ENCODE measurements at places on chromosomes 1 and 21. TPM values are rescaled to one million over a fixed set of nuclear protein-coding genes. Genes with fewer than 3 reads are reported as not detected.

VWA5B1 gene
- under 0.01 TPM for total RNA-seq

SLC25A33 gene
- 12.2 TPM for total RNA-seq

ABCA4 gene
- total RNA-seq: 0.82 TPM

SYCP1 gene
- total RNA-seq: not detected

ELOVL1 gene
- total RNA-seq: 6.9 TPM

DNA sequence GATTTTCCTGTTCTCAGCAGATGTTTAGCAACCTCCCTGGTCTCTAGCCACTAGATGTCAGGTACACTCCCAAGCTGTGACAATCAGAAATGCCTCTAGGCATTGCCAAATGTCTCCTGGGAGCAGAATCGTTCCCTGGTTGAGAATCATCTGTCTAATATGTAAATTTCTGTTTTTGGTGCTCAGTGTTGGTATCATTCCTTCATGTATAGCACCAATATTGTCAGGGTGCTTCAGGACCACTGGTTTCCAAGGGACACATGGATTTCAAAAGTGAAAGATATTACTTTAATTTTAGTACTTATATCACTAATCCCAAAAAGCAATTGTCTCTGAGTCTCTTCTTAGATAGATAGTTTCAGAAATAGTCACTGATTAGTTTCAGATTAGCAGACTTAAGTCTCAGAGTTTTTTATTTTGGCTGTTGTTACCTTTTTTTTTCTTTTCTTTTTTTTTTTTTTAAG lies 160.1 kb downstream of the PTPRC start:
- DNase-seq: no peak

- no peak for DNase-seq
Observed at GRCh38 chr1:81714636-81715035, 86.1 kb upstream of the ADGRL2 start.

GRCh38 chr1:64487061-64487460 lies 17.1 kb downstream of the CACHD1 start:
- DNase-seq: no peak

GRCh38 chr1:121566346-121566745 lies 381.6 kb downstream of the SRGAP2C start:
- no peak for DNase-seq

DNA sequence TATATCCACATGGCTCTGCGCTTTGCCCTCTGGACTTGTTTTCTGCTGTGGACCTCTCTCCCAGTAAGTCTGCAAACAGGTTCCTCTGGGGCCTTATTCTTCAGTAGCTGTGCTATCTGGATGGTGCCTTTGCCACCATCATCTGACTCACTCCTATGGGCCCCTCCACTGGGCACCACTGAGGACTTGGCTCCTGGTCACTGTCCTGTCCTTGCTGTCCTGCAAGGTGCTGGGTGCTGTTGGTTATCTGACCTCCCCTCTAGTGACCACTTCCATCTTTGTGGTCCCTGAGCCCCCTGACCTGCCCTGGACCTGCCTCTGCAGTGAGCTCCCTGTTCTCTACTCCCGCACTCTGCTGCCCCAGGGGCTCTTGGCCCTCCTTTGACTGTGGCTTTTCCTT lies 6.7 kb downstream of the CNIH3 start:
- DNase-seq: no peak

- DNase-seq: no peak
Observed at GRCh38 chr1:247681288-247681897, 1.9 kb upstream of the OR13G1 start.

DNA sequence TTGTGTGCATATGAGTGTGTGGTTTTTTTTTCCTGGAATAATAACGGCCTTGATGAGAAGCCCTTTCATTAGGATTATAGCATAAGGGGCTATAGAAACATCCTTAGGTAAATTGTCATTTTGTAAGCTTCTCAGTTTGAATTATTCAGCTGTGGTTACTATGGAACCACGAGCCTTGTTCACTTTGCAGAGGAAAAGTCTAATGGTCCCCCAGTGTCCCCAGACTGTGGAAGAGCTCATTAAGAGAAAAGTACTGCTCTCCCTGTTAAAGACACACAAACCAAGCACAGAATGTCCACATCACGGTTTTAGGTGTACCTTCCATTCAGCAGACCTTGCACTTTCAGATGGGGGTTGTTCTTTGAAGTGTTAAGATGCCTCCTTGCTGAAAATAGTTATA lies 199.3 kb upstream of the DEPDC1 start:
- no peak for DNase-seq

- DNase-seq: no peak
Observed at GRCh38 chr21:45855248-45855811, 126.2 kb upstream of the COL6A1 start.

DNA sequence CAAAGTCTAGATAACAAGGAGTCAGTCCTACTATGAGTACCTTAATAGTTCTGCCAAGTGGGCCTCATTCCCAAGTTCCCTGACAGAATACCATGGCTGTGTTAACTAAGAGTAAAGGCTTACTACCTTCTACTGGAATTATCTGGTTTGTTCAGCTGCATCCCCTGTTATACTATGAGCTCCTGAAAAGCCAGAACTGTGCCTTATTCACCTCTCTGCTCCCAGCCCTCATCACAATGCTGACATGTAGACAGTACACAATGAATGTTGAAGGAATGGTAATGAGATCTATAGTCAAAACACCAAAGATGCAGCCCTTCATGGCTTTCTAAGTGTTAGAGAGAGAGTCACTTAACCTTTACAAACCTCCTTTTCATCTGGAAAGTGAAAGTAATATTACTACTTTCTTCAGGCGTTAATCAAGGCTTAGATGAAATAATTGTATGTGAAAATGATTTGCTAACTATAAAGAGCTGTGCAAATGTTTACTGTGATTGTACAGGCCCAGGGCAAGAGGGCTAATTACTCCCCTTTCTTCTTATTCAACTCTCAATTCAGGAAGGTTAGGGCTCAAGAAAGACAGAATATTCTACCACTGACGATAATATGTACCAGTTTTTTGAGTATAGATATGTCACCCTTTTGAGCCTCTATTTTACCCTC lies 70.3 kb upstream of the MROH9 start:
- no peak for DNase-seq

DNA sequence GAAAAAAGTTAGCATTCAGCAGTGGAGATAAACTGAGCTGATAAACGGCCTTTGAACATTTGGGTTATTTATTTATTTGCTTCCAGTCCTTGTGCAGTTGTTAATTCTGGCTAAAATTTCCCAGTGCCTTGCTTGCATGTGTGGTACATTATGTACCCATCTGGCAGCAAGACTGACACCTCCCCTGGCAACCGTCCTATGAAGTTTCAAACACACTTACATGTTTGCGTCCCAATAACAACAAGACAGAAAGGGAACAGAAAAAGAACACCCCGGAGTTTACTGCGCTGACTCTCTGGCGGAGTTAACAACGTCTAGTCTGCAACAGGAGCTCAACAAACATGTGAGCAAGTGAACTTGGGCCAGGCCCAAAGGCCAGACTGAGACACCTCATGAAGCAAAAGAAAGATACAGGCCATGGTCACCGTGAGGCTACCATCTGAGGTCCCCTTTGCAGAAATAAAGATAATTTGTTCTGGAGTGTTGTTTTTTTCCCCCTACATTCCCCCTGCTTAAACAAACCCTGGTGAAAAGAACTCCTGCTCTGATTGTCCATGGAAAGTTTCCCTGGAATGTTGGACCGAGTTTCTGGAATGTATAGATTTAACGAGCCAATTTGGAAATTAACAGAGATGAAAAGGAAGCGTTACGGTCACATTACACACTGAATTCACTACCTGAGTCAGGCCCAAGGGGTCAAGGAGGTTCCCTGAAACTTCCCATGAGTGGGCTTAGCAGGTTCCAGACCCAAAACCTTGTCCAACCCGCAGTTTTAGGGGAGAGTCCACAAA lies 33.4 kb downstream of the TRABD2B start:
- no peak for DNase-seq

Measured in frontal cortex (tissue), 4 donors.